Stimulated activated CD4-positive, alpha-beta T cell treated with anti-CD3 and anti-CD28 coated beads, Interleukin-1b, Interleukin-23, amount 100 ng/mL, for 1 hour (primary cell): ENCODE measurements at places on chromosomes 1 and 21.

DNA sequence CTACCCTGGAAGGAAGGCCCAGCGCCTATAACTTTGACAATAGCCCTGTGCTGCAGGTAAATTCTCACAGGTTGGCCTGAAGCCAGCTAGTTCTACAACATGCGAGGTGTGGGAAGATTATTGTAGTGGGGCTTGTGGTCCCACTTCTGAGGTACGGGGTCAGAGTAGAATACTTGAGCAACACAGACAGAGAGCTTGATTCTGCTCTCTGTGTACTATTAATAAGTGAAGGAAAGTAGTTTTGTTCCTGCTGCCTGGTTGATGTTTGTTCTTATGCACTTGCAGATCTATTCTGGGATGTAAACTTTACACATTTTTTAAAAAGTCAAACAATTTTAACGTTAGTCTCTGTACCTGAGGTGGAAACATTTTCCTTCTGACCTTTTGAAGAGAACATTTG, 80.4 kb downstream of the LAMC1 start:
- DNase-seq: no peak

DNA sequence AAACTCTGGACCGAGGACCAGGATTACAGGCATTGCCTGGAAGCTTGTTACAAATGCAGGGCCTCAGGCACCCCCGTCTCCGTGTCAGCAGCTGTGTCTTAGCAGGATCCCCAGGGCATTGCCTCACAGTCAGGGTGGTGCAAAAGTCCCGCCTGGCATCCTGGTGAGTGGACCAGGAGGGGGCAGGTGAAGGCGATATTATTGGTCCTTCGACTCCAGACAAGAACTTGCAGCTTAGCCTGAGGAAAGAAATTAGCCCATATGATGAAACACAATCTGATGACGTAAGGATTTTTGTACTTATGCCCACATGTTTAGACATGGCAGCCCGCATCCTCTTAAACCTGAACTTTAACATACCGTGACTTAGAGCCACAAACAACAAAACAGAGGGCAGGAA, 40.8 kb downstream of the RSPH1 start:
- DNase-seq: no peak

GRCh38 chr1:53038566-53038965, 23.4 kb upstream of the PODN start:
- no peak for DNase-seq

GRCh38 chr1:234676103-234676594, 66.2 kb upstream of the IRF2BP2 start:
- DNase-seq: peak; percentile 4

DNA sequence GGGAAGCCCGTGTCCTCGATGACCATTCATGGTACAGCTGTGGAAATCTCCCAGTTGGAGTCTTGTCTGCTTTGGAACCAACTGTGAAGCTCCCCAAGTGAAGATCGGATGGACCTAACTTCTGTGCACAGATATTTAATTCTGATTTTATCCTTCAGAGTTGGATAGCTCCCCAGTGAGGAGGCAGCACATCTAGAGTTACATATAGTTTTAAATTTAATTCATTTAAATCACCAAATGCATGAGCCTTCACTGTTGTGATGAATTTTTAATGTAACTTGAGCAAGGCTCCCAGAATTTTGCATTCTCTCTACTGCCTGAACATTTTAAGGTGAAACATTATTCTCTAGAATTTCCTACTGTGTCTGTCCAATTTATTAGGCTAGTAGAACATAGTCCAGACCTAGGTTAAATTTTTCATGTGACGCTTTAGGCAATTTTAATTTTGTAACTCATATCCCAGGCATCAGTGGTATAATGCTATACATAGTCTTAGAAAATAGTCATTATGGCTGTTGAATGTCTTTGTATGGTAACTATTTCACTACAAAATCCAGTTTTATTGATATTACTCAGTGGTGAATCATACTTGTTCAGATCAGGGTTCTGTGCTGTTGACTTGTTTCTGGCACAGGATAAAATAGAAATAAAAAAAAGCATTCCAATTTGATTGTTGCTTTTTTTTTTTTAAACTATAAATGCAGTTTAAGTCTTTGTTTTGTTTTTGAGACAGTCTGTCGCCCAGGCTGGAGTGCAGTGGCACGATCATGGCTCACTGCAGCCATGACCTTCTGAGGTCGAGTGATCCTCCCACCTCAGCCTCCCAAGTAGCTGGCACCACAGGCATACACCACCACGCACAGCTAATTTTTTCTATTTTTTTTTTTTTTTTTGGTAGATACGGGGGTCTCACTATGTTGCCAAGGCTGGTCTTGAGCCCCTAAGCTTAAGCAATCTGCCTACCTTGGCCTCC, 66.9 kb downstream of the PRDM2 start:
- no peak for DNase-seq

DNA sequence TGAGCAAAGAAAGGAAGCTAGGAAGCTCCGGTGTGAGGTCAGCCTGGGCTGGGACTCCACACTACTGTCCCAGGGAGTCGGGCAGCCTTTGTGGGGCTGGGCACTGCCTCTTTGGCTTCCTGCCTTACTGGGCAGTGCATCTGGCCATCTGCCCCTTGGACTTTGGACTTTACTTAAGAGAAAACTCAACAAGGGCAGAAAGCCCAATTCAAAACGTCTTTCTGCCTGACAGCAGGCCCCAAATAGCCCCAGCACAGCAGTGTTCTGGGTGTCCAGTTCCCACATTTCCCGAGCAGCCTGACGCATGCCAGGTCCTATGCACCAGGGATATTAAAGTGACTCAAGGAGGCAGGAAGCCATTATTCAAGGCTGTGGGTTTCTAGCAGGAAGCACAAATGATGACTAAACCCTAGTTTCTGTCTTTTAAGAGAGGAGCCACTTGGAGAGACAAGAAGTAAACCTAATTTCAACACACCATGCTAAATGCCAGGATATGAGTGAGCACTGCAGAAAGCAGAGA, 37.9 kb upstream of the EDEM3 start:
- no peak for DNase-seq

DNA sequence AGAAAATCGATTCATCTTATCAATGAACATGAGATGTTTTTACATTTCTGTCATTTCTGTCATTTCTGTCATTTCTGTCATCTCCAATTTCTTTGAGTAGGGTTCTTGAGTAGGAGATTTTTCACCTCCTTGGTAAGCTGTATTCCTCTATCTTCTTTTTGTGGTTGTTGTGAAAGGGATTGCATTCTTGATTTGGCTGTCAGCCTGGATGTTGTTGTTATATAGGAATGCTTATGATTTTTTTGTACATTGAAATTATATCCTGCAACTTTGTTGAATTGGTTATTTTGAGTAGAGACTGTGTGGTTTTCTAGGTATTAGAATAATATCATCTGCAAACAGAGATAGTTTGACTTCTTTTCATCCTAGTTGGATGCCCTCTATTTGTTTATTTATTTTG, 1233.7 kb downstream of the PLA2G4A start:
- DNase-seq: no peak

GRCh38 chr1:20183035-20183434, 2.9 kb upstream of the UBXN10 start:
- no peak for DNase-seq

- no peak for DNase-seq
These were observed 290.7 kb downstream of the TM2D1 start for GRCh38 chr1:61434276-61434675.

GRCh38 chr1:93672069-93672468, 9.6 kb downstream of the BCAR3 start:
- no peak for DNase-seq

DNA sequence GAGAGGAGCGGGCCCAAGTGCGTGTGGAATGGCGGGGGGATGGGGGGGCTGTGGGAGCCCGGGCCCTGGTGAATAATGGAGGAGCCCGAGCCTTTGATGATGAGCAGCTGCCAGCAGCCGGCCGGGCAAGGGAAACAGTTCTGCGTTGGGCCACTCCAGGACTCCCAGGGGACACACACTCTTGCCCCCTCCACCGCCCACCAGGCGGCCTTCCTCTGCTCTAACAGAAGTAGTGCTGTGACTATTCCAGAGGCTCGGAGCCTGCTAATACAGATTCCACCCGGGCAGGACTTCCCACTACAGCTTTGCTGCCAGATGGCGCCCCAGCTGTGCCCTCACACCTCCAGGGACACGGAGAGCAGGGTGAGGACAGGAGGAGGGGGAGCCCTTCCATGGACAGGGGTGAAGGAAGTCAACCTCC, 48.2 kb upstream of the LRP8 start:
- DNase-seq: no peak

GRCh38 chr1:83620016-83620415, 378.9 kb downstream of the TTLL7 start:
- DNase-seq: no peak

DNA sequence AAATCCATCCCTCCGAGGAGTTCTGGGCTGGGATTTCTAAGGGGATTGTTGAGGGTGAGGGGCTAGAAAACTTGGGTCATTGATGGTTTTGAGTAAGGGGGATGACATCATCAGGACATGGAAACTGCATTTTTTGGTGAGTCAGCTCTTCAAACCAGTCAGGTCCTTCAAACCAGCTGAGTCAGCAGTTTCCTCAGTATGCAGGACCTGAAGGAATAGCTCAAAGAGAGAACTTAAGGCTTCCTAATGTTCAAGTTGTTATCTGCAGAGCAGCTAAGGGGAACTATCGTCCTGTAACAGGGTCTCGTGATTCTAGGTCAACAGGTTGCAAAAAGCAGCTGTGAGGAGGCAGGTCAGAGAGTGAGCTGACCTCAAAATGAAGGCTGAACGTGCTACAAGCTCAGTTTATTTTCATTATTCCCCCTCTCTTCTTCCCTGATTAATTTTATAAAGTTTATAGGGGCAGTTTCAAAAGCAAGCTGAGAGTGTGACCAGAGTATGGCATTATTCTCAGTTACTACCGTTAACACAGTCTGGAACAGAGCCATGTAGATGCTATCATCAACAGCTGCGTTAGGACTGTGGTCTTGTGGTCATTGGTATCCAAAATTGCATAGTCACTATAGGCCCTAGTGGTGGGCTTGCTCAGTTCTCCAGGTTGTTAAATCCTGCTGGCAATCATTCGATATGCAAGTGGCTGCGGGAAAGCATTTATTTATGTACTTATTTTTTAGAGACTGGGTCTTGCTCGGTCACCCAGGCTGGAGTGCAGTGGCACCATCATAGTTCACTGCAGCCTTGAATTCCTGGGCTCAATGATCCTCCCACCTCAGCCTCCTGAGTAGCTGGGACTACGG, 10.7 kb upstream of the SDC3 start:
- DNase-seq: no peak

GRCh38 chr1:79437540-79437939, 431.0 kb upstream of the ADGRL4 start:
- DNase-seq: no peak

DNA sequence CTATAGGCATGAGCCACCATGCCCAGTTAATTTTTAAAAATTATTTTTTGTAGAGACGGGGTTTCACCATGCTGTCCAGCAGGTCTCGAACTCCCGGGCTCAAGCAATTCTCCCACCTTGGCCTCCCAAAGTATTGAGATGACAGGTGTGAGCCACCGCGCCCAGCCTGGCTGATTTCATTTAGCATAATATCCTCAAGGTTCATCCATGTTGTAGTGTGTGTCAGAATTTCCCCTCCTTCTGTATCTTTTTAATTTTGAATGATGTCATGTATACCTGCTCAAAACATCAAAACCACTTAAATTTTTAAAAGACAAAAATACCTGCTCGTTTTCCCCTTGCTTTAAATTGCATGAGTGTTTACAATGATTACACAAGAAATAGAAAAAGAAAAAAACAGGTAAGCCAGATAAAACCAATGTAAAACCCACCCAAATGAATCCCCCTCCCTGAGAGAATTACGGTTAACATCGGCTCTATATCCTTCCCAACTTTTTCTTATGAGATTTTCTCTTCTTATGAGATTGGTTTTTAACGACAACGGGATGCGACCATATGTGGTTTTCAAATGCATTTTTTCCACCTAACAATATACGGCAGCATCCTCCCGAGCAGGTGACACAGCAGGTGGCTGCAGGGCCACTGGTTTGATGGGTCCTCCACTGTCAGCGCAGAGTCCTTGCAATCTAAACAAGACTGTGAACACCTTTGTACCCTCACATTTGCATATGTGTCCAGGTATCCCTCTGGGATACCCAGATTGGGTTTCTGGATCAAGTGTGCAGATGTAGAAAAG, 22.1 kb downstream of the IFFO2 start:
- no peak for DNase-seq

GRCh38 chr1:80925130-80925805, 875.5 kb upstream of the ADGRL2 start:
- DNase-seq: no peak

GRCh38 chr1:101781201-101781831, 215.4 kb downstream of the OLFM3 start:
- no peak for DNase-seq

GRCh38 chr21:34008618-34009017, 64.8 kb upstream of the MRPS6 start:
- no peak for DNase-seq
